ENCODE measurements at places on chromosomes 2 and 18.
A peak's percentile ranks its signal among the peaks of the same experiment; 100 is the strongest.

DNA sequence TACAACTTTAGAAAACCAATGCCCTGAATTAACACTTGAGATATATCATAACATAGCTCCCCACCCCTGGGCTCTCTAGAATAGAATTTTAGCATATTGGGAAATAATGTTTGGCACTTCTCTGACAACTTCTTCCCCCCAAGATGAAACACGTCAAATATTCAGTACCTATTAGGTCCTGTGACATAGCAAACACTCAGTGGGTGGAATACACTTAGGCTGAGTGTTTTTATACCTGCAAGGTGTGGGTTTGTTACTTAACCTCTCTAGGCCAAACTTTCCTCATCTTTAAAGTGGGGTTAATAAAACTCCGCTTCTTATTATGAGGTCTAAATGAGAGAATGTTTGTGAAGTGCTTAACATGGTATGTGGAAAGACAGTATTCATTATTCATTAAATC, 56.1 kb downstream of the LAMA3 start:
- no peak for DNase-seq

- DNase-seq: no peak
Measured at GRCh38 chr2:64852771-64853241, 136.4 kb upstream of the SLC1A4 start.

DNA sequence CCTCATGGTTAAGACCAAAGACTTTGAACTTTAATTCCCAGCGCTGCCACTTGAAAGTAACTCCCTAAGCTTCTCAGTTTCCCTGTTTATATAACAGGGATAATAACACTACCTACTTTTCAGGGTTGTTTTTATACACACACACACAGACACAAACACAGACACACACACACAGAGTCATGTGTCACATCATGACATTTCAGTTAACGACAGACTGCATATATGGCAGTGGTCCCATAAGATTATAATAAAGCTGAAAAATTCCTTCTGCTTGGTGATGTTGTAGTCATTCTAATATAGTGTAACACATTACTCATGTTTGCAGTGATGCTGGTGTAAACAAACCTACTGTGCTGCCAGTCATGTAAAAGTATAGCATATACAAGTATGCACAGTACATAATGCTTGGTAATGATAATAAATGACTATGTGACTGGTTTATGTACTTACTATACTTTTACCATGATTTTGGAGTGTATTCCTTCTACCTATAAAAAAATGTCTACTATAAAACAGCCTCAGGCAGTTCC, 89.2 kb upstream of the ITGA4 start:
- DNase-seq: no peak

DNA sequence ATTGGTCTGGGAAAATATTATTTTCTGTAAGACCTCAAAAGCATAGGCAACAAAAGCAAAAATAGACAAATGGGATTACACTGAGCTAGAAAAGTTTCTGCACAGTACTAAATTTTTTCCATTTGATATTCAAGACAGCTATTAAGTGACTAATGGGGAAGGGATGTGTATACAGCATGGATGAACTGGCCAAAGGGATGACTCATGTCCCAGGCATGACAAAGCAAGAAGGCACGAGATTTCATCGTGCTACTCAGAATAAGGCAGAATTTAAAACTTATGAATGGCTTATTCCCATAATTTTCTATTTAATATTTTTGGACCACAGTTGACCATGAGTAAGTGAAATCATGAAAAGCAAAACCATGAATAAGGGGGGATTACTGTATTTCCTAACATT, 1250.1 kb upstream of the GYPC start:
- no peak for DNase-seq

- no peak for DNase-seq
Measured at GRCh38 chr2:227822416-227823003, 8.9 kb downstream of the CCL20 start.

- DNase-seq: no peak
Measured at GRCh38 chr2:38862476-38862875, 13.3 kb downstream of the DHX57 start.

DNA sequence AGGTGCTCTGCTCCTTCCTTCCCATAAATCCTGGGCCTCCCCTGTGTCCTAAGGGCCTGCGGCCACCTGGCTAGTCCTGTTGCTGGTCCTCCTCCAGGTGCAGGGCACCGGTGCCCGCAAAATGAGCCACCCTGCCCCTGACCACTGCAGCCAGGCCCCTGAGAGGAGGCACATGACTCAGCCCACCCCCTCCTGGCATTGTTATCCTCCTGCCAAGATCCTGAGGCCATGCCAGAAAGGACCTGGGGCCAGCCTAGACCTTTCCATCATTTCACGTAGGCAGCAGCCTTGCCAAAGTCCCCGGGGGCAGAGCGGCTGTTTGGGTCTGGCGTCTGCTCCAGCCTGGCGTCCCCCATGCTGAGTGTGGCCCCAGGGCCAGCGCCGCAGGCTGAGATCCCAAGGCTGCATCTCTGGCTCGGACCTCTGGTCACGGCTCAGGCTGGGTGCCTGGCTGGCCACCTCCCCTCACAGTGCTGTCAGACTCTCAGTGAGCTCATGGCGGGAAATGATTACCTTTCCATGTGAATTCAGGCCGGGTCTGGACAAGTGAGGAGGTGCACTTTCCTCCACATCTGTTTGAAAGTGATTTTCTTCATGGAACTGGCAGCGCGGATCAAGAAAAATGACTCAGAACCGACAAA, 81.0 kb downstream of the NDUFA10 start:
- DNase-seq: no peak

- no peak for DNase-seq
Measured at GRCh38 chr2:233989221-233989858, 61.2 kb upstream of the SPP2 start.

DNA sequence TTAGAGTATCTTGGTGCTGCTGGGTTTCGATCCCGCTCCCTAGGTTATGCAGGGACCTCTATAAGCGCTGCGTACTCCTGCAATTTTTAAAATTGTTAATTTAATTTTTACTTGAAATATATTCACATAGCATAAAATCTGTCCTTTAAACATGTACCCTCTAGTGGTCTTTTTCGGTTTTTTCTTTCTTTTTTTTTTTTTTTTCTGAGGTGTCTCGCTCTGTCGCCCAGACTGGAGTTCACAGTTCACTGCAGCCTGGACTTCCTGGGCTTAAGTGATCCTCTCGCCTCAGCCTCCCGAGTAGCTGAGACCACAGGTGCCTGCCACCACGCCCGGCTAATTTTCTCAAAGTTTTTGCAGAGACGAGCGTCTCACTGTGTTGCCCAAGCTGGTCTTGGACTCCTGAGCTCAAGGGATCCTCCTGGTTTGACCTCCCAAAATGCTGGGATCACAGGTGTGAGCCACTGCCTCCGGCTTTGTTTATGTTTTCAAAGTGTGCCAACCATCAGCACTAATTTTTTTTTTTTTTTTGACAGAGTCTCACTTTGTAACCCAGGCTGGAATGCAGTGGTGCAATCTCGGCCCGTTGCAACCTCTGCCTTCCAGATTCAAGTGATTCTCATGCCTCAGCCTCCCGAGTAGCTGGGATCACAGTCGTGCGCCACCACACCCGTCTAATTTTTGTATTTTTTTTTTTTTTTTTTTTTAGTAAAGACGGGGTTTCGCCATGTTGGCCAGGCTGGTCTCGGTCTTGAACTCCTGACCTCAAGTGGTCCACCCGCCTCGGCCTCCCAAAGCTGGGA, 585 bp upstream of the MOB1A start:
- no peak for DNase-seq

DNA sequence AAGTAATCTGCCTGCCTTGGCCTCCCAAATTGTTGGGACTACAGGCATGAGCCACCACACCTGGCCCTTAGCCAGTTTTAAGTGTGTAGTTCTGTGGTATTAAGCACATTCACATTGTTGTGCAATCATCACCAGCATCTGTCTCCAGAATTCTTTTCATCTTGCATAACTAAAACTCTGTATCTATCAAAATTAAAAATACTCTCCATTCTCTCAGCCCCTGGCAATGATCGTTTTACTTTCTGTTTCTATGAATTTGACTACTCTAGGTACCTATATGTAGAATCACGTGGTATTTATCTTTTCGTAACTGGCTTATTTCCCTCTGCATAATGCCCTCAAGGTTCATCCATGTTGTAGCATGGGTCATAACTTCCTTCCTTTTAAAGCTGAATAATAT, 45.5 kb upstream of the CAVIN2 start:
- DNase-seq: no peak

GRCh38 chr2:99944019-99944418, 198.4 kb downstream of the AFF3 start:
- no peak for DNase-seq

GRCh38 chr2:234364661-234365060, 132.2 kb downstream of the ARL4C start:
- no peak for DNase-seq

DNA sequence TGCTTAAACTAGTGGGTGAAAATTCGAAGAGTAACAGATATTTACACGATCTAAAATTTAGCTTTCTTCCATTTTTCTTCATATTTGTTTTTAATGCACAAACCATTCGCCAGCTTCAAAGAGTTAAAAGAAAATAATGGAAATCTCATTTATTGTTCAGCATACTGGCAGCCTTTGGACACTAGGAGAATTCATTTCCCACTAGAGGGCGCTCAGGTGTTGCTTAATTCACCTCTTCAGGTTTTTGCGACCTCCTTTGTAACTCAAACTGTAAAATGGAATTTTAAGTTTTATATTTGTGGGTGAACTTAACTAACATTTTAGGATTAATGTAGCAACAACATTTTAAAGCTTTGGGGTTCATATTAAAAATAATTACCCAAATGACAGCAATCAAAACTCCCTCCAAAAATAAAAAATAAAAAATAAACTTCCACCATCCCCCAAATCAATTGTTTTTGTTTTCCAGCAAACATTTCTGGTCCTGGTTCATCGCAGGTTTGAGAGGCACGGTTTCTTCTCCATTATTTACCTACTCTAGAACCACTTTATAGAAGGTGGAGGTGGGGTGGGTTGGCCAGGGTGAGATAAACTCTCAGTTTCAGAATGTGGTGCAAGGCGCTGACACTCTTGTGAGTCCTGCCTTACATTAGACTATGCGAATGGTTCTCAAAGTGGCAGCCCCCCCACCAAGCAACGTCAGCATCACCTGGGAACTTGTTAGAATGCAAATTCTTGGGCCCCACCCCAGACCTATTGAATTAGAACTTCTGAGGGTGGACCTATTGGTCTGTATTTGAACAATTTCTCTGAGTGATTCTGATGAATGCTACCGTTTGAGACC, 24.7 kb upstream of the PNPT1 start:
- peak; percentile 67 for DNase-seq

DNA sequence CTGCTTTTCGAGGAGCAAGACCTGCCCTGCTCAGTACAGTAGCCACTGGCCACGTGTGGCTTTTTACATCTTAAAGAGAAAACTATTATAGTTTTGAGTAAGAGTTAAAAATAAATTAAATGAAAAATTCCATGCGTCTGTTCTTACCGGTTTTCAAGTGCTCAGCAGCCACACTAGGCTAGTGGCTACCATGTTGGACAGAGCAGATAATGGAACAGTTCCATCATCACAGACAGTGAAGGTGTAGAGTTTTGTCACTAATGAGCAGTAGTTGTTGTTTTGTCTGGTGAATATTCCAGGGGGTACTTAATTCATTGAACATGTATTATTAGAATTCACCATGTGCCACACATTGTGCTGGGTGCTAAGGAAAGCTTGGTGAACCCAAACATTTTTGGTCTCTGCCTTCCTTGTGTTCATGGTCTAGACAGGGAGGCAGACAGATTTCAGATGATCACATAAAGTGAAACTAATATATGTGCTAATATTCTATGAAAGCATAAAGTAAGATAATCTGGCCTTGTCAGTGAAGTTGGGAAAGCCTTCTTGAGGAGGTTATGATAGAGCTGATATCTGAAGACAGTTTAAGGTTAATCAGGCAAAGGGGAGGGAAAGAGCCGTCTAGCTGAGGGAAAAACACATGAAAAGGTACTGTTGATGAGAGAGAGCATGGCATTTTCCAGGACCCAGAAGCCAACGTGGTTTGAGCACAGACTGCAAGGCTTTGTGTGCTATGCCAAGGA, 1.4 kb downstream of the ALMS1 start:
- no peak for DNase-seq

DNA sequence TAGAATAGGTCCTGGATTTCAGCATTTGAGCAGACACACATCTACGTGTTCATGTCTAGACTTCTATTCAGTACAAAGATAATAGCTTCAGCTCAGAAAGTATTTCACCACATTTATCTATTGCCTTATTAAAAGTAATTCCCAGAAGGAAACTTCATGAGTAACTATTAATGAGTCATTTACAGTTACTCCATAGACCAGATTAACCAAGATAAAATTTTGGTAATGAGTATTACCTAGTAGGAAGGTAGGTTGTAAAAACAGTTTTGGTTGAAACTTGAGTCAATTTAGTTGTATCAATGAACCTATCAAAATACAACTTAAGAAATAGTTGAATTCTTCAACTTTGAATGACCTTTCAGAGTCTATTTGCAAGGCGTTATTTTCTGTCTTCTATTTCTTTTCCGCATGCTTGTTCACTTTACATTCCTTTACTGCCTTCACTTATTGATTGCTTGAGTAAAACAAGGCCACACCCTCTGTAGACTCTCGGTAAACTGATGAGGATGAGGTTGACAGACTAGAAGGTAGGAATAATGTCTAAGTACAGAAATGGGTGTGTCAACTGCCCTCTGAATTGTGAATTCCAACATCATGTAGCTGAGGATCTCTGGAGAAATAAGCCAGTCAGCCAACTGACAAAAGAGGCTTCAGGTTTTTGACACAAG, 1165.6 kb upstream of the ZEB2 start:
- no peak for DNase-seq

DNA sequence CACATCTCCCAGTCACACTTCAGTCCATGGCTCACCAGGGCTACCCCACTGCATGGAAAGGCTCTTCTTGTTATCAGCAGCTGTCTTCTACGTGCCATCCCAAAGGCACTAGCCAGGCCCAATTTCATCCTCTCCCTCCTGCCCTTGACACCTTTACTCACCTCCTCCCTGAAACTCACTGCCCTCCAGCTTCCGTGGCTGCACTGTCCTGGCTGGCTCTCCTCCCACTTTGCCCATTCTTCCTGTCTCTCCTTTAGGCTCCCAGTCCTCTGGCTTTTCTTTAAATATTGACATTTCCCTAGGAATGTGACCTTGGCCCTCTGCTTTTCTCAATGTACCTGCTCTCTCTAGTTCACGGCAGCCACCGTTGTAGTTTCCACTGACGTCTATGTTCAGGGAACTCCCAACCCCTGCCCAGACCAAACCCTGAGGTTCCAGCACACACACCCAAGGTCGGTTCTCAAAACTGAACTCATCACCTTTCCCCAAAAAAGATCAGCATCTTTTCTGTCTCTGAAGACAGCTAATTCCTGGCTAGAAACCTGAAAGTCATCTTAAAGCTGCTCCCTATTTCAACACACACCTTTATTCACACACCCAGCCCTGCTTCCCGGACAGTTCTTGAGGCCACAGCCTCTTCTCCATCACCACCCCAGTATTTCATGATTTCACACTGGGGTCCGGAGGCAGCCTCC, 36.7 kb downstream of the WDFY1 start:
- no peak for DNase-seq

DNA sequence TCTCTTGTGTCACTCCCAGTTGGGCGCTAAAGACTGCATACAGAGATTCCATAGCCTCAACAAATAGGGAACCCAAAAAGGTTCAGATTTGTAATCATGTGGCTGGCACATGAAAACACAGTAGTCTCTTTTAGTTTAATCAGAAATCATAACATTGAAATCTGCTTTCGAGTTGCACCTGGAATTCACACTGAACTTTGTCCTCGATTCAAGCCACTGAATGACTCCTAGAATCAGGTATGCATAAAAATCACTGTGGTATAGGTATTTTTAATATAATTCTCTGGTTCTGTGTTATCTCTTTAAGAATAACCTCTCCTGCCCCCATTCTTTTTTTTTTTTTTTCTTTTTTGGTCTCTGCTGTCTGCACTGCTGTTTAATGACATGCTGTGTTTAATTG, 150.2 kb downstream of the KCNH7 start:
- no peak for DNase-seq
